ENCODE measurements at places on chromosomes 5 and 9.

DNA sequence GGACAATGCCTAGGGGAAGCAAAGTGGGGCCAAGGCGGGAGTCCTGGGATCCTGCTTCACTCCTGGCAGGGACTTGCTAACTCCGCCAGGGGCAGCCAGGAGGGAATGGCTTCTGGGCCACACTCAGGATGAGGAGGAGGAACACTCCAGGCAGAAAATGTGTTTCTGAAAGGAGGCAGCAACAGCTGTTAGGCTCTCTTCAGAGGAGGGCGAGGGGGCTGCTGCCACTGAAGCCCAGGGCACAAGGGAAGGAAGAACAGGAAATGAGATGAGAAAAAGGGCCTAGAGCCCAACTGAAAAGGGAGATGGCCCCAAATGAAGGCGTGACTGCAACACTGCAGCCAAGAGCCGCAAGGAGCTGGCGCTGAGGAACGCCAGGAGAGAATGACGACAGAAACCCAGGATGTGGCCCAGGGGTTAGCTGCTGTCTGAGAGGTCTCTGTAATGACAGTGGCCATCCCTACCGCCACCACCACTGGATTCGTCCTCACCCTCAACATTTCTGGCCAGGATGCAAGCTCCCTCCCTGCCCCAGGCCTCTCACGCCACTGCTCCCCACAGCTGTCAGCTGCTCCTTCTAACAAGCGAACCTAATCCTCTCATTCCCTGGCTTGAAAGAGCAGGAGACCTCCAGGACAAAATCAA is 15.8 kb downstream of the PSMB7 start:
- no peak for DNase-seq

DNA sequence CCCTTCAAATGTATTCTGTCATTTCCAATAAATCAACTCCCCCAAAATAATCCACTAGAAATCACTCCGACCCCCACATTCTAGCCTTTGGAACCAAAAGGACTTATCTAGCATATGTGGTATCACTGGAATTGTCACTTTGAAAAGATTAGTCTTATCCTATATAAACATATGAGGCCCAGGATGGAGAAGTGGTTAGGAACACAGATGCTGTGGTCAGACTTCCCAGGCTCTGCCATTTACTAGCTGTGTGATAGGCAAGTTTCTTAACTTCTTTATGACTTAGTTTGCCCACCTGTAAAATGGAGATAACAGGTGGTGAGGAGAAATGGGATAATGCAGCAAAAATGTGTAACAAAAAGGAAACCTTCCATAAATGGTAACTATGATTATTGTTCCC is 62.0 kb upstream of the GLRX start:
- DNase-seq, result no peak

DNA sequence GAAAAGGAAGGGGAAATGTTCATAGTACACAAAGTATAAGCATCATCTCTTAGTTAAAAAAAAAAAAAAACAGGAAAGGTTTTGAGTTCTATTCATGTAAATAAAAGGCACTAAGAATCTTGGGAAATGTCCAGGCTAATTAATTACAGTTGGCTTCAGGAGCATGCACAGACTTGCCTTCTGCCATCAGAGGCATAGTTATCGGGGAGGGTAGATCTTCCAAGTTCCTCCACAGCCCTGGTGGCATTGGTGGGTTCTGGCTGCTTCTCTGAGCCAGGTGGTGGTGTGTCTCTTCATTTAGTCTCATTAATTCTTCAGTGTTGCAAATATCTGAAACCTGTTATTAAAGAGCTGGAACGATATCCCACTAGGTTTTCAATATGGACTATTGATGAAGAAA is 85.2 kb downstream of the TMEM252 start:
- DNase-seq, result no peak

DNA sequence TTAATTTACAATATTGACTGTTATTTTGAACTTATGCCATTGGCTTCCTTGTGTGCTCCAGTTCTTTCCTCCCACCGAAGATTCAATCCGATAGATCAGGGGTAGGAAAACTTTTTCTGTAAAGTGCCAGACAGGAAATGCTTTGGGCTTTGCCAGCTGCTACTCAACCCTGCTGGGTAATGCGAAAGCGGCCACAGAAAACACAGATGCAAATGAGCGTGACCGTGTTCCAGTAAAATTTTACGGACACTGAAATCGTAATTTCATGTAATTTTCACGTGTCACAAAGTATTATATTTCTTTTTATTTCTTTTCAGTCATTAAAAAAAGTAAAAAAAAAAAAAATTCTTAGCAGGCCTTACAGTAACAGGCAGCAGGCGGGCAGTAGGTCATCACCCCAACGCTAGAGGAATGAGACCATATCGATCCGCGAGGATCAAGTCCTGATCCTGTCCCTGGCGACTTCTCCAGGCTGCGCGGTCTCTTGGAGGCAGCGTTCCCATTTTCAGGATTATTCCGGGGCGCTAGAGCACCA is 599 bp downstream of the NMRK1 start:
- DNase-seq, result no peak

DNA sequence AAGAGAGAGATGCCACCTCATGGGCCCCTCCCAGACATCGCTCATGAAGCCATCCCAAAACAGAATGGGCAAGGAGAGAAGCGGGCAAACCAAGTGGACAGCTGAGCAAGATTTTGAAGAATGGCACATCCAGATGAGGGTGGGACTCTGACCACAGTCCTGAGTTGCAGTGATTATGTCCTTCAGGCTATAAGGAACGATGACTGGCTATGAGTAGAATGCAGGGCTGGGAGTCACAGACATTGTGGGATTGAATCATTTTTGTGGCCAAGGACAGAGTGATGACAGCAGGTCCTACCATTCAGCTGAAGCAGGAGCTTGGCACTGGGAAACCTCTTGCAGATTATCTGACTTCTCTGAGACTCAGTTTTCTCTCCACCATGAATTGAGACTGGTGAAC is 245.7 kb upstream of the SLC30A5 start:
- DNase-seq, result no peak

DNA sequence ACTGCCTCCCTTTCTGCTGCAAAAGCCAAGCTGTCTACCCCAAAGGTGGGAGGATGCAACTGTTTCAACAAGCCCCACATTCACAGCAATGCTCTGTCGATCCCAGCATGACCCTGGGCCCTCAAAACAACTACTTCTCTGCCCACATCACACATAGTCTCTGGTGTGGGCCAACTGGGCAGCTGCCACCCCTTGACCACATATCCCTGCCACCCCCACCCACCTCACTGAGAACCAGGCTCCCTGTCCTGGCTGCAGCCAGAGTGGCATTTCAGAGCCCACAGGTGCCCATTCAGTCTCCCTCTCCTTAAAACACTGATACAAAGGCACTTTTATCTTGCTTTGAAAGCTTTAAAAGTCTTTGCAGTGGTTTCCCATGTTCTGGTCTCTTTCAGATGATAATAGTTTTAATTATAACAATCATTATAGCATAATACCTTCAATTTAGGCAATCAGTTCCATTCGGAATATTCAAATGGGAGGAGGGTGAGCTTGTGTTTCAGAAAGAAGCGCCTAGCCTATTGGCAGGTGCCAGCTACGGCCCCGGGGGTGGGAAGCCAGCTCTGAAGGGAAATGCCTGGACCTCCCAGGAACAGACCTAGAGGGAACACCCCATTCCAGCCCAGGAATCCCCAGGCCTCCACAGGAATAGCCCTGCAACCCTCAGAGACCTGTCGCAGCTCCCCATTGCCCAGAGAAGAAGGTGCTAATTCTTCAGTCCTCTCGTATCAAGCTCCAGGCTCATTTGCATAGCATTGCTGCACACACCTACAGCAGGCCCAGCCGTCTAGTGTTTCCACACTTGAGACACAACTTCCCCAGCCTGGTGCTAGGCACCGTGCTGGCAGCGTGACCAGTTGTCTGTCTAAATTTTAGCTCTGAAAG is 90.8 kb downstream of the C5orf15 start:
- no peak for DNase-seq

DNA sequence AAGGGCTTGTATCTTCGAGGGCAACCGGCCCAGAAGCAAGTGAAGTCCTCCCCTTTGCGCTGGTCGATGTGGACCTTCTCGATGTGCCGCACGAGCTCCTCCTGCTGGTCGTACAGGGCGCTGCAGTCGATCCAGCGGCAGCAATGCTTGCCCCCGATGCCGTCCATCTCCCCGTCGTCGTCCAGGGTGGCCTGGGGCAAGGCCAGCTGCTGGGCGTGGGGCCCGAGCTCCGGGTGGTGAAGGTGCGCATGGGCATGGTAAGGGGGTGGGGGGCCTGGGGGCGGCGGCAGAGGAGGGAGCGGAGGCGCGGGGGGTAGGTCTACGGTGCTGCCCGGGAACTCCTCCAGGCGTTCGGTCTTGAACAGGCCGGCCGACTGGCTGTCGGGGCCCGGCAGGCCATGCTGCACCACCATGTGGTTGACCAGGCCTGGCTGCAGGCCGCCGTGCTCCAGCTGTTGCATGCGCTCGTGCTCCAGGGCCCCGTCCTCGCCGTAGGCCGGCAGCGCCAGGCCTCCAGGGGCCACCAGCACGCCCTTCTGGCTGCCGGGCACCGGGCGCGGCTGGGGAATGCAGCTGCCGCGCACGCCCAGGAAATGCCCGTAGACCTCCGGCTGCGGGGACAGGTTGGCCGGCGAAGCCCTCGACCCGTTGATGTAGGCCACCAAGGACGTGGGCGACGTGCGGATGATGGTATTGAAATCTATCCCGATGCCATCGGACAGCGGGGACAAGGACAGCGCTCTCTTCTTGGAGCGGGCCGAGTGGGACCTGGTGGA is 181.8 kb downstream of the GLIS3 start:
- no peak for DNase-seq

DNA sequence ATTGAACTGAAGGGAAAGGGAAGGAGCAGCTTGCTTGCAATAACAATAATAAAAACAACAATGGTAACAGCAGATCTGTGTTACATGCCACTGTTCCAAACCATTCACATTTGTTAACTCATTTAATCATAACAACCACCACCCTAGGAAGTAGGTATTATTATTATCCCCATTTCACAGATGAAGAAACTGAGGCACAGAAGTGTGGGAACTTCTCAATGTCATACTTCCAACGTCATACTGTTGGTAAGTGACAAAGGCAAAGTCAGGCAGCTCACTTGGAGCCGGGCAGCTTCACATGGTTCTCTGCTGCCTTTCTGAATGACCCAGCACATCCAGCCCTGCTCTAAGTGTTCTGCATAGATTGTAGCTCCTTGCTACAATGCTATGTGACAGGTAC is 72.6 kb downstream of the FOXD1 start:
- no peak for DNase-seq

- DNase-seq, result no peak
Observed at GRCh38 chr5:179858241-179858585, 404 bp downstream of the MRNIP start.

DNA sequence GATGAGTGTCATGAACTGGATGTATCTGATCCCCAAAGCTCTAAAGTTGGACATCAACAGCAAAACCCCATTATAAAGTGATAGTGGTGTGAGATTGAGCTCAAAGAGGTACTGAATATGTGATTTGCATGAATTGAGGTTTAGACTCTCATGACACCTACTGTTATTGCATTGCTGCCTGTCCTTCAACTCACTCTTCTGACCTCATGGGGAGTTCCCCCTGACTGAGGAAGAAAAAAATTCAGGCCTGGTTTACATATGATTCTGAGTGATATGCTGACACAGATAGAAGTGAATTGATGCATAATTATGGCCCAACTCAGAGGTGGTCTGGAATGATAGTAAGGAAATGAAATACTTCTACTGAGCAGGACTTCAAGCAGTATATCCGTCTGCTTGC is 76.2 kb upstream of the CHD1 start:
- no peak for DNase-seq

DNA sequence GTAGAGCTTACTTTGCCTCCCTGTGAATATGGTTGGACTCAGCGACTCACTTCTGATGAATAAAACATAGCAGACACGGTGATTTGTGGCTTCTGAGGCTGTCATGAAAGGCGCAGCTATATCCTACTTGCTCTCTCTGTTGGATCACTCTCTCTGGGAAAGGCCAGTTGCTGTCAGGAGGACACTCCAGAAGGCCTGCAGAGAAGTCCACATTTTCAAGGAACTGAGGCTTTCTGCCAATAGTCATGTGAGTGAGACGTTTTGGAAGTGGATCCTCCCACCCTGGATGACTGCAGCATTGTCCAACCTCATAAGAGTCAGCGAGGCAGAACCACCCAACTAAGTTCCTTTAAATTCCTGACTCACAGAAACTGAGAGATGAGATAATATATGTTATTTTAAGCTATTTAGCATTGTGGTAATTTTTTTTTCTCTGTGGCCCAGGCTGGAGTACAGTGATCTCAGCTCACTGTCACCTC is 156.0 kb upstream of the MAST4 start:
- no peak for DNase-seq

- no peak for DNase-seq
Observed at GRCh38 chr9:37040508-37041127, 6.5 kb upstream of the PAX5 start.

- DNase-seq, result no peak
Observed at GRCh38 chr9:76372336-76372735, 21.9 kb downstream of the RFK start.

DNA sequence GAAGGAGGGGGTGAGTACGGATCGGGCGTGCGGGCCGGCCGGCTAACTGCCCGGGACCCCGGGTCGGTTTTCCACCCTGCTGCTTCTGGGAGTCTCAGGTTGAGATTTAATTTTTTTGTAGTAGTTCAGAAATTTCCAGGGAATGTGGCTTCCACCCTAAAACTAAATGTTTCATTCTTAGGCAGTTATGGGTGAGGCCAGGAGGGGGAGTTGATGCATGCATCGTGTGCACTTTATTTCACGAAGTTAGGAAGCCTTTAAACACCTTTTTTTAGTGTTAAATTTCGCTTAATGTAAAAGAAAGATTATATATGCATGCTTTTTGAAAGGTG is 905 bp downstream of the CDK9 start:
- DNase-seq, result no peak

- no peak for DNase-seq
Observed at GRCh38 chr5:59583151-59583809, 310.2 kb downstream of the PDE4D start.

DNA sequence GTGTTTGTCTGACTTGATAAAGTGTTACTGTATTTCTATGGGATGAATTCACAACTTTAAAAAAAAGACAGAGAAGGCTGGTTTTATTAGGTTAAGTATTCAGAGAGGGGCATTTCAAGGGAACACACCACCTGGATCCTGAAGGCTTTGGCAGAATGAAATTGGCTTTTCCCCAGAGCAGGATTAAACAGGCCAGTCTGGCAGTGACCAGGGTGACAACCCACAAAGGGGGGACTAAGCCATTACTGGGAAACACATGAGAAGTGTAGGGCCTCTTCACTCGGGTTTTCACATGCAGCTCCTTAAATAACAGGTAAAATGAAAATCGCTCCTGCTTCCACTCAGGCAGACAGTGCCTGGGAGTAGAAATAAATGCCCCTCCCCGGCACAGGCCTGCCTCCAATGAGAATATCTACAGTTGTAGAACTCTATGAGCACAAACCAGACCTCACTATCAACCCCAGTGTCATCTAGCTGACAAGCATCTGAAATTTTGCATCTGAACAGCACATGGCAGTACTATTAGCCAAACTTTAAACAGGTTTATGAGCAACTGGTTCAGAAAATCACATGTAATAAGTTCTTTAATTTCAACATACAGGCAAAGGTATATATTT is 85.8 kb downstream of the LHFPL2 start:
- DNase-seq, result no peak

- DNase-seq, result no peak
Observed at GRCh38 chr9:7910426-7911020, 110.9 kb upstream of the DMAC1 start.

GRCh38 chr9:116549061-116549664 is 137.9 kb upstream of the TRIM32 start:
- DNase-seq, result no peak

- no peak for DNase-seq
Observed at GRCh38 chr9:107927276-107927675, 437.7 kb upstream of the KLF4 start.
